ELR (cell line): ENCODE measurements at places on chromosomes 5 and 9.

- peak; percentile 73 for DNase-seq
These were observed 39.8 kb upstream of the FUBP3 start for GRCh38 chr9:130539420-130540223.

DNA sequence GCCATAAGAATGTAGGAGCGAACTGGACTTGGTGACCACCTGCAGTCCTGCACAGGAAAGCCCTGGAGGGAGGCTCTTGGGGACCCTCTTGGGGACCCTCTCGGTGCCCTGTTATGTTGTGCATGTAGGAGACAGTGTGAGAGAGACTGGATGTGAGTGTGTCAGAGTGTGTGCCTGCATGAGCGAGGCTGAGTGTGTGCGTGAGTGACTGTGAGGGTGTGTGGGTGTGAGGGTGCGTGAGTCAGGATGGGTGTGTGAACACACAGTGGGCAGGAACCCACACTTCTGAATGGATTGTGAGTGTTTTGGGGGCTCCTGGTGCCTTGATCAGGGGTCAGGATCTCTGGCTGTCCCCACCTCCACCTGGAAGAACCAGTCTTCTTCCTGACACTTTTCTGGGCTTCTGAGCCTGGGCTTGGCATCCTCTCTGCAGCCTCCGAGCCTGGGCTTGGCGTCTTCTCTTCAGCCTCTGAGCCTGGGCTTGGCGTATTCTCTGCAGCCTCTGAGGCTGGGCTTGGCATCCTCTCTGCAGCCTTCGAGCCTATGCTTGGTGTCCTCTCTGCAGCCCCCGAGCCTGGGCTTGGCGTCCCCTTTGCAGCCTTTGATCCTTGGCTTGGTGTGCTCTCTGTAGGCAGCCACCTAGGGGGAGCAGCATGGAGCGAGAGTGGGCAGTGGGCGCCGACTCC lies 25.6 kb upstream of the ANKRD33B start:
- DNase-seq, result no peak

DNA sequence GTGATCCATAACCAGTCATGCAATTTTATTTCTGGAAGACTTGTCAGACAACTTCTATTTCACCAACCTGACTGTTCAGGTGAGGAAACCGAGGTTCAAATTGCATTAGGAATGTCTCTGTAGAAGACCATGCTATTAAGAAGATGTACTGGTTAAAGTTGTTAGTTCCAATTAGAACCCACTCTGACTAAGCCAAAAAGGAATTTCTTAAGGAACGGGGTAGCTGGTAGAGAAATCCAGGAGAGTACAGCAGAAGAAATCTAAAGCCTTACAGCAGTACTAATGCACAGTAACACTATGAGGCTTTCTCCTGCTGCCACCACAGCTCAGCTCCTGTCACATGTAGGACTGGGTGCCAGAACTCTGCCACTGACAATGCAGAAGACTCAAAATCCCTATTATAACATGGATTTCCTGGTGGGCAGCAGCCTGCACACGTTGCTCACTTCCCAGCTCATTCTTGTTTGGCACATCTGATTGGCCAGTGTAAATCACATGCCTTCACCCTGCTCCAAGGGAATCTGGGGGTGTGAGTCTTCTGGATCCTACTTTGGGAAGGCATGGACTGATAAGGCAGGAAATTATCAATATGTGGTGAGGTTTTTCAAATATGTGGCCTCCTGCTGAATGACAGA lies 37.1 kb downstream of the CAST start:
- peak; percentile 58 for DNase-seq

DNA sequence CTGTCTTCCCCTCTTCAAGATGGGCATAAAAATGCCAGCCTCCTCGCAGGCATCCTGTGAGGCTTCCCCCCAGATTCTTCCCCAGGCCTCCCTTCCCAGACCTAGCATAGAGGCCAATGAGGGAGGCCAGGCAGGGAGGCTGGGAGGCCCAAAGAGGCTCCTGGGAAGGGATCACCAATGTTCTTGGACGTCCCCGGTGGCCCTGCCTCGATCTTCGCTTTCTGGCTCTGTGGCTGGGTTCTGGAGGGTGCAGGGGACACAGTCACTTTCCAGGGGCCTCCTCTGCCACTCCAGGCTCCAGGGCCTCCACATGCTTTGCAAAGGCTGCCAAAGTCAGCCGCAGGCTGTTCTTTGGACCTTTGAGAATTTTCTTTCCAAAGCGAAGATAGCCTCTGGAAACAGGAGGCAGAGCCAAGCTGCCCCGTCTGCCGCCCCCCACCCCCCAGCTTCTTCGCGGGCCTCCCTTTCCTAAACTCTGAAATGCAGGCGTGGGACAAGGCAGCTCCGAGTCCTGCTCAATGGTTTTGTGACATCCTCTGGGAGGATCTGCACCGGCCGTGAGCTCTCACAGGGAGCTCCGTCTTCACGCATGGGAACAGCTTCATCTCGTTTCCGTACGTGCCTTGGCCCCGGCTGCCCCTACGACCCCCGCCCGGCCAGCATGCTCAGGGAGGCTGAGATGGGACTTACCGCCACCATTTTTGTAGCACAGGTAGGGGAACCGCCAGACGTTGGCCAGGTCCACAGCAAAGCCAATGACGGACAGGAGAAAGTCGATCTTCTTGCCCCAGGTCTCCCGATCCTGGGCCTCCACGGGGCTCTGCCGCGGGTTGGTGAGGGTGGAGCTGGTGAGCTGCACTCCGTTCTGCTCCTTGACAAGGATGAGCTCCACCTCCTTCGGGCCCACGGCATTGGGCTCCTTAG lies 2.8 kb downstream of the SLC6A3 start:
- no peak for DNase-seq

GRCh38 chr9:127494304-127494702 lies 43.0 kb downstream of the LRSAM1 start:
- DNase-seq, result no peak

DNA sequence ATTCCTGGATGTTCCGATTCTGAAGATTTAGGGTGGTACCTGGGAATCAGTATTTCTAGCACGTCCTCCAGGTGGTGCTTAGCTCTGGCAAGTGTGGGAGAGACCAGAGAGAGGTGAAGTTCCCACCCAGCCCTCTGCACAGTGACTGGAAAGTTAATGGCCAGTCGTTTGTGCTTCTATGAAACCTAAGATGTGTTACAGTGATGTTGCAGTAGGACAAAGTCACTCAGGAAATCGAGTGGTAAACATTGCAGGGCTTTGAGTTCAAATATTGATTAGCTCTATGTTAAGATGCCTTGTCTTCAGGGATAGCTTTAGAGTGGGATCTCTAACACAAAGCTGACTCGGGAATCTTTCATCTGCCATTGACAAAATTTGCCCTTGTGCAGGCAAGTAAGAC lies 55.6 kb downstream of the PIK3R1 start:
- DNase-seq, result no peak

- no peak for DNase-seq
These were observed 320.9 kb downstream of the NTRK2 start for GRCh38 chr9:84990416-84990815.
